Suppressor macrophage (primary cell): ENCODE measurements at places on chromosomes 1 and 21.

DNA sequence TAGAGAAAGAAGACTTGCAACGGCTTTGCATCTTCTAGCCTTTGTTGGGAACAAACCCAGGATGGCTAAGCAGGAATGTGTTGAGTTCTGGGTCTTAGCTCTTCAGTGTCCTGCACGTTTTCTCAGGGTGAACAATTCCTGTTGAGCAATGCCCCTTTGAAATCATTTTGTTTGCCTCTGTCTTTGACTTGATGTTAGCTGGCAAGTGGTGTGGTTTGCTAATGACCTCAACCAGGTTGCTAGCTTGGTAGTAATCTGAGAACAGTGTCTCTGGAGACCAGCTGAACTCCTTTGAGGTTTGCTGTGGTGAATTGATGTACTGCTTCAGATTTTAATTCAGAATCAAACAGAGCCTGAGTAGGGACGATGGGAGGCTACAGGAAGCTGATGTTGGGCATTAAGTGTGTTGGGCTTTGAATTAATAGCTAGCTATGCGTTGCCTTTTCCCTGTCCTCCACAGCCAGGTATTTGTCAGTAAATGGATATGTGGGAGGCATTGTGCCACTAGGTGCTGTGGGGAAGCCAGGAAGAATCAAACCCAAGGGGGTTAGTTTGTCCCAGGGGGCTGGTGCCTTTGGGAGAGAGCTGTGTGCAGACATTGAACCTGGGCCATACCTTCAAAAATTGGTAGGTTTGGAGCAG, 23.3 kb upstream of the SRSF10 start:
- no peak for DNase-seq

GRCh38 chr1:67916140-67916886, 83.0 kb upstream of the GNG12 start:
- DNase-seq, result no peak

- no peak for DNase-seq
These were observed 123.0 kb downstream of the PCBP3 start for GRCh38 chr21:45766501-45766900.

DNA sequence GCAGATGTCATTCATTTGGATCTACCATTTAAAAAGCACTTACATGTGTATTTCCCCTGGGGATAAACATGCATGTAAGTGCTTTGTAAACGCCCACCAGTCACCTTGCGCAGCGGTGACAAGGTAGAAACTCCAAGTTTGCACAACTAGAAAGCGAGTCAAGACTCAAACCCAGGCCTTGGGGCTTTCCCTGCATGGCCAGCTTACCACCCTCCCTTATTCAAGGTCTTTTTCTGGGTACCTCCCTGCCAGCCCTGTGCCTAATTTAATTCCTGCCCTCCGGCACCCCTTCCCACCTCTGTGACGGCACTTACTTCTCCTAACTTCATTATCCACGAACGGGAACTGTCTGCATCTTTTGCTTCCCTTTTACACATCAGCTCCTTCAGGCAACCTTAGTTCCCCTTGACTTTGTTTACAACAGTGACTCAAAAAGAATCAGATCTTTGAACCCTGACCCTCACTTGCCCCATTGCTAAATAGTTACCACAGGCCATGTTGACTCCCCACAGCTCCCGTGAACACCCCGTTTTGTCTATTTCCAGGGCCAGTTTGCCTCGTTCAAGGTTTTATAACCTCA, 138.3 kb upstream of the ETS2 start:
- peak; percentile 48 for DNase-seq

DNA sequence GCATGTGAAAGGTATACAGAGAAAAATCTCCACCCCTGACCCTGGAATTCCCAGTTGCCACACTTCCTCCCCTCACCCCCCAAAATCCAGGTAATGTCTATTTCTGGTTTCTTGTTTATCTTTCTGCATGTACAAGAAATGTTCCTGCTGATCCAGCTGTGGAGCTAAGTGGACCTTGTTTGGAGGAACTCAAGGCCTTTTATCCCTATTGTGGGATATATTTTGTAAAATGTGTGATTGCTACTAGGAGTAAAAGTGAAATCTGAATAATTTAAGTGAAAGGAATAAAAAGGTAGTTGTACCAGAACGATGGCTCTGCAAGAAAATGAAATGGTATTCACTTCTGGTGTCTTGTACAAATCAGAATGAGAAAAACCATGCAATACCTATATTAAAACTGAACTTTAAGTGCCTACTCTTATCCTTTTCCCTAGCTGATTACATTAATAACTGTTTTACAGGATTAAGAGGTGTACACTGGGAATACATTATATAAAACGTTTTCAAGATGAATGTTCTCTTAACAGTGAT, 3.0 kb downstream of the SPEN start:
- DNase-seq, result no peak

DNA sequence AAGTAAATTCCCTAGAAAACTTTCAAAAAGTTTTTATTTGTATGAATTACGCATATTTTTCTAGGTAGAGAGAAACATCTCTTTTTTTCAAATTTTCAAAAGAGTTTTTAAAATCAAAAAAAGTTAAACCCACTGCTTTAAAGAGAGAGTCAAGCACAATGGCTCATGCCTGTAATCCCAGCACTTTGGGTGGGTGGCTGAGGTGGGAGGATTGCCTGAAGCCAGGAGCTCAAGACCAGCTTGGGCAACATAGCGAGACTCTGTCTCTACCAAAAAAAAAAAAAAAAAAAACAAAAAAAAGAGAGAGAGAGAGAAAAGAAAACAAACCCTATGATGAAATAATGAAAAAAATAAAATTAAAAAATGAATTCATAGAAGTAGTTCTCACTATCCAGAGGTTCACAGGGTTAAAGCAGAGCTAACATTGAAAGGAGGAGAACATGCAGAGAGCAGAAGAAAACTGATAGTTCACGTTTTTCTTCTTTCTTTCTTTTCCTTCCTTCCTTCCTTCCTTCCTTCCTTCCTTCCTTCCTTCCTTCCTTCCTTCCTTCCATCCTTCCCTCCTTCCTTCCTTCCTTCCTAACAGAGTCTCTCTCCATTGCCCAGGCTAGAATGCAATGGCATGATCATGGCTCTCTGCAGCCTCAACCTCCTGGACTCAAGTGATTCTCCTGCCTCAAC, 30.5 kb upstream of the SARS1 start:
- peak; percentile 33 for DNase-seq

- no peak for DNase-seq
These were observed 43.4 kb downstream of the ZZZ3 start for GRCh38 chr1:77639056-77639455.

- no peak for DNase-seq
These were observed 1.1 kb downstream of the HOOK1 start for GRCh38 chr1:59815892-59816291.

GRCh38 chr1:94819945-94820746, at the start of gene SLC44A3:
SLC44A3 (plus strand) TSS chr1:94820357; CDS start chr1:94820452, 95 bp downstream.
- peak; percentile 45 for DNase-seq

DNA sequence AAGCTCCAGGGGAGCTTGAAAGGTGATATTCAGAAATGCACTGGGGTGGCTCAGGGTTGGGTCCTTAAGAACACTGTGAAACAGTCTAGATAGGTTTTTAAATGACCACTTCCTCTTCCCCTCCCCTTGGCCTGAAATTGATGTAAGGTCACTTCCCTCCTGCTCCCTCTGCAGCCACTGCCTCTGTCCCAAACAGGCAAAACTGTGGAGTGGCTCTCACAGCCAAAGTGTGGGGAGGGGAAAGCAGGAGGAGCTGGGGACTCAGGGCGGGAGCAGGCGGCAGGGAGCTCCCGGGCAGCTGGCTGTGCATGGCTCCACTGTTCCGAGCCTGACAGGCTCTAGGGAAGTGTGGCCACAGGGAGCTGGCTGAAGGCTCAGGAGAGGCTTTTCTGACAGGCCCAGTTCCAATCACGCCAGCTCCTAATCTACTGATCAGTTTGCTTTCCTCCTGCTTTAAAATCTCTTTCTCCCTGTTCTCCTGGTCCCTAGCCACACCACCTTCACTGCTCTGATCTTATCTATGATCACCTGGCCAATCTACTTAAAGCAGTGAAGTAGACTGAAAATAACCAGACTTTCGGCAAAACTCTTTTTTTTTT, 5.1 kb upstream of the CSRP1 start:
- peak; percentile 76 for DNase-seq

DNA sequence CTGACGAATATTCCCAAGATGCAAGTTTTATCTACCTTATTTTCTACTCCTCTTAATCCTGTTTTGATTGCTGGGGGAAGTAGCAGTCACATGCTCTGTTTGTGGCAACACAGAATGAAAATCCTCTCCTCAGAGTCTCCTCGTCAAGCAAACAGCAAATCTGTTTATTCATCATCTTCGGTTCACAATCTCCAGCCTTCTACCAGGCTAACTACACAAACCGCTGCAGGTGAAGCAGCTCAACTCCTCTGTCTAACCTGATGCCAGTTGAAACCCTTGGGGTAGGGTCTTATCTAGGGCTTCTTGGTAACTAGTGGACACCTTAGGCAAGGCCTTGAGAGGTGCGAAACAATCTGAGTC, 91.0 kb downstream of the SIPA1L2 start:
- no peak for DNase-seq

DNA sequence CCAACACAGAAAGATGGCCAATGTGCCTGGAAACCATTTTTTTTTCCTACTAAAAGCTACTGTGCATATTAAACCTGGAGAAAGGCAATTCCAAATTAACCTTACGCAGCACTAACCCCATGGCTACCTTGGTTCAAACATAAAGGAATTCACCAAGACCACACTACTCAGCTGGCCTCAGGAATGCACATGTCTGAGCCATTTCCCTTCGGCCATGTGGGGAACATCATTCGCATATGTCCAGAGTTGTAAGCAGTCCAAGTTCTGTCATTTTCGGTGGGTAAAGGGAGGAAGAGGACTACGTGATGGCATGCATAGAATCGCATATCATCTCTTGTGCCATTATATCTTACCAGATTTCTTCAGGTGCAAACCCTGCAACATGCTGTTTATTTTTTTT, 175.4 kb downstream of the NTMT2 start:
- DNase-seq, result no peak

- no peak for DNase-seq
These were observed 196.1 kb upstream of the FGGY start for GRCh38 chr1:59100708-59101374.

- peak; percentile 83 for DNase-seq
These were observed 54.5 kb downstream of the PCNX2 start for GRCh38 chr1:233240829-233241682.

- DNase-seq, result peak; percentile 29
These were observed 19.0 kb upstream of the TLCD4 start for GRCh38 chr1:95098196-95098595.

DNA sequence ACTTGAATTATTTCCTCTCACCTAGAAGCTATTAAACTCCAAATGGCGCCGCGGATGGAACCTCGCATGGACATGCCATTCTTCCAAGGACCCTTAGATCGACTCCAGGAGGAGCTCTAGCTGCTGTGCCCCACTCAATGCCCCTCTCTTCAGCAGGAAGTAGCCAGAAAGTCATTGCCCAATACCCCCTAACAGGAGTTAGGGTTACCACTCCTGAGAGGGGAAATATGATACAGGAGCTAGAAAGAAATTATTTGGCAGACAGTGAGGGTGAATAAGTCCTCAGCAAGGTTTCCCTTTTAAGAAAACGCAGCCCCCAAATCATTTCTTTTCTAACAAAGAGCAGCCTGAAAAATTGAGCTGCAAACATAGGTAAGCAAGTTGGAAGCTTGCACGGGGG, 28.6 kb downstream of the TFB2M start:
- DNase-seq, result no peak

DNA sequence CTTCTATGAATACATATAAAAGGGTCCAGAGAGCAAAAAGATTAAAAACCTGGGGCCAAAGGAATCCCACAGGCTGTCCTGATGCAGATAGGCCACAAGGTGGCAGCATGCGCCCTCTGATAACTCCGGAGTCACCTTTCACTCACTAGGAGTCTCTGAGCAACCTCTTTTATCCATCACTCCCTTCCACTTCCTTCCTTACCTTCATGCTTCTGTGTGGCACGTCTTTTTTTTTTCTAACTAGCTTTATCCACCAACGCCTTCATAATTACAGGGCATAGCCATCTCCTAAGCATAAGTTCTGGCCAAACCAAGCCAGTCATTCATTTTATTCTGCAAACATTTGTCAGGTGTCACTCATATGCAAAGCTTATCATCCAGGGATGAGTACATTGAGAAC, 3.9 kb upstream of the PGLYRP4 start:
- peak; percentile 84 for DNase-seq

DNA sequence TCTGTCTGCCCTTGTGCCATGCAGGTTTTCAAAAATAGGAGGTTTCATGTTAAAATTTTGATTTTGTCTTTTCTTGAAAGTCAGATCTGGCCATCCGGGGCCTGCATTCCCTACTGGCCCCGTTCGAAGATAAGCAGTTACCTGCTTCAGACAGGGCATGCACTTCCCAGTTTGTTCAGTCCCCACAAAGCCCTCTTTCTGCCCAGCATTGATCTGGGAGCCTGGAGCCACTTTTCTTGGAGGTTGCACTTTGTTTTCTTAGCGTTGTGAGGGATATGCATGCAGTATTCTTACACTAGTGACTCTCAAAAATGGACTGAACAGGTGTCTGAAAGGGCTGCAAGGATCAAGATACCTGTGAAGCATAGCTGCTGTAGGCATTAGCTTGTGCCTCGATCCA, 11.5 kb downstream of the MOV10 start:
- no peak for DNase-seq

GRCh38 chr1:201887116-201887866, 1.4 kb upstream of the SHISA4 start:
- DNase-seq, result no peak

DNA sequence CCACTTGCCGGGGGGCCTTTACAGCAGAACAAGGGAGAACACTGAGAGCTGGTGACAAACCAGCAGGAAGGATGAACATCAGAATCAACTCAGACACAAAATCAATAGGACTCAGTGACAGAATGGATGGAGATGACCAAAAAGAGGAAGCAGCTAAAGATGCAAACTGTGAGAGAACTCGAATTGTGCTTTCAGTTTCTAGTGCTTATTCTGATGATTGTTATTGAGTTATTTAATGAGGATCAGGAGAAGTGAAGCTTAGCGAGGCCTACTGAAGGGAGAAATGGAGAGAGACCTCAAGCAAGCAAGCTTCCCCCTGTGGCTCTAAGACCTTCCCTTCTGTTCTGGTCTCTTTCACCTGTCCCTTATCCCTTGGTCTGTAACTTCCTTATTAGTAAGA, 30.3 kb upstream of the TMEM125 start:
- peak; percentile 53 for DNase-seq
